Bone marrow (tissue), 2 donors: ENCODE measurements at places on chromosomes 5 and 9.

DNA sequence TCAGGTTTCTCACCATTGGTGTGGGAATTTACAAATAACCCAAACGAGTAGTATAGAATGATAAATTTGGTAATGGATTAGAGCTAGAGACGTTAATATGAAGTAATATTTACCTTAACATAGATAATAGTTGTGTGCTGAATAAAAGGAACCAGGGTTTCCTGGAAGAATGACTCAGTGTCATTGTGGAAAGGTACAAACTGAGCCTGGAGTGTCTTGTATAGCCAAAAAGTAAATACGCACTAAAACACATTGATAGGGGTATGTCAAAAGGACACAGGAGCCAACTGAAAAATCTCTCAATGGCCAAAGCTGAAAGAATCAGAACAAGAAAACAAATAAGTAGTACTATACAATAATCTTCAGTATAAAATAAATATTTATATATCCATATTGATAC, 363.5 kb downstream of the SLCO4C1 start:
- DNase-seq: no peak

DNA sequence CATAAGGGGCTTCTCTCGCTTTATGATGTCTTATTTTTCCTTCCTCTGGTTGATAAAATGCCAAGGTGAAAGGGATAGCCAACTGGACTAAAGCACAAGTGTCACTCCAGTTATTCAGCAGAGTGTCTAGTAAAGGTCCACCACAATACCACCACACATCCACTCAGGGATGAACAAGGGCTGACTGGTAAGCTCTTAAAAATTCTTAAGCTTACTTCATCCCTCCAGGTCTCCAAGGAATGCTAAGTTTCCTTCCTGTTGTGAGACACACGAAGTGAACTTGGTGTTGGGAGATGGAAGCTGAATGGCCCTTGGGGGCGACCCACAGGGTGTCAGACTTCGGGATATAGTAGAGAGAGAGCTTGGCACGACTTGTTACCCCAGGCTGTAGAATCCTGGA, 3.2 kb upstream of the HMGCS1 start:
- DNase-seq: no peak

- no peak for DNase-seq
Measured at GRCh38 chr5:92885950-92886349, 695.1 kb downstream of the NR2F1-AS1 start.

DNA sequence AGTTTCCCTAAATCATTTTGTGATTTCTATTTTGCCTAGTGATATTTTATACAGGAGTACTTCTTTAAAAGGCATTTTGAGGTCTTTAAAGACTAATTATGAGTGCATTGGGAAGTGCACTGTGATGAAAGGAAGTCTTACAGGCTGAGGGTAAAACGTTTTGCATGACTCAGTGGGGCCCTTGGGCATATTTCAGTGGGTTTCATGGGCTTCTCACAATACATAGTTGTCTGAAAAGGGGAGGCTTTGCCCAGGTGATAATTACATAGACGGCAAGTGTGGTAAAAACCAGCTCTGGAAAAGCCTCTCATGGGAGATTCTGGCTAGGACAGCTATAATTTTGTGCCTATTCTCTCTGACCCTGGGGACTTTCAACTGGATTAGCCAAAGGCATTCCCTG, 387.2 kb downstream of the ARHGEF28 start:
- no peak for DNase-seq
